ENCODE measurements at places on chromosomes 7 and 10.

GRCh38 chr10:132453470-132453861 lies 56.5 kb downstream of the PWWP2B start:
- DNase-seq: no peak

GRCh38 chr7:125033506-125033905 lies 103.9 kb upstream of the POT1 start:
- peak; percentile 11 for DNase-seq

GRCh38 chr7:135942614-135943013 lies 34.5 kb downstream of the MTPN start:
- DNase-seq: no peak

DNA sequence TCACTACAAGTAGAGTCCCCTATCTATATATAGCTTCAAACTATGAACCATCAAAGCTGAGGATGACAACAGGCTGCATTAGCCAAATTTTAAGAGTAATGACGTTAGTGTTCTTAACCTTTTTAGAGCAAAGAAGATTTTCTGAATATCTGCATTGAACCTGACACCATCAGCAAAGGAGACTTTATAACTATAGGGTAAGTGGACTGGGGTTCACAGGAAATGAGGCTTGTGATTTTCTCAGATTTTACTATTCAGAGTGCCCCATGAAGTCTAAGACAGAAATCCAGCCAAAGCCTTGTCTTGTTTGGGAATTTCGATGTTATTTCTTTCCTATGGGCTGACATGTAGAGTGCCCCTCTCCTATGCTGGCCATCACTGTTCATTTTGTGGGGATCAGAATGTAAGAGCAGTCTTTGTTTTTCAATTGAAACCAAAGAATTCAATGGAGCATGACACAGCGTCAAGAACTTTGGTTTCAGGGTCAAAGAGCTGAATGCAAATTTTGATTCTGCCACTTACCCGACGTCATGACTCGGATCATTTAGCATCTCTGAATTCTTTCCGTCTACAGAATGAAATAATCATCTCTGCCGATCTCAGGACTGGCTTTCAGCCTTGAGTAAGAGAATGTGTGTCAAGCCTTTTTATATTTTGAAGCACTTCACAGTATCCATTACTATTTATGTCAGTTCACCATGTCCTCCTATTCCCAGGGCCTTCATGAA lies 52.7 kb downstream of the DENND11 start:
- DNase-seq: no peak

GRCh38 chr7:36763132-36763816 lies 39.0 kb upstream of the AOAH start:
- DNase-seq: no peak

GRCh38 chr7:142478479-142479220 lies 220.8 kb upstream of the PRSS58 start:
- no peak for DNase-seq

GRCh38 chr7:5367661-5368060 lies 56.0 kb downstream of the TNRC18 start:
- no peak for DNase-seq

DNA sequence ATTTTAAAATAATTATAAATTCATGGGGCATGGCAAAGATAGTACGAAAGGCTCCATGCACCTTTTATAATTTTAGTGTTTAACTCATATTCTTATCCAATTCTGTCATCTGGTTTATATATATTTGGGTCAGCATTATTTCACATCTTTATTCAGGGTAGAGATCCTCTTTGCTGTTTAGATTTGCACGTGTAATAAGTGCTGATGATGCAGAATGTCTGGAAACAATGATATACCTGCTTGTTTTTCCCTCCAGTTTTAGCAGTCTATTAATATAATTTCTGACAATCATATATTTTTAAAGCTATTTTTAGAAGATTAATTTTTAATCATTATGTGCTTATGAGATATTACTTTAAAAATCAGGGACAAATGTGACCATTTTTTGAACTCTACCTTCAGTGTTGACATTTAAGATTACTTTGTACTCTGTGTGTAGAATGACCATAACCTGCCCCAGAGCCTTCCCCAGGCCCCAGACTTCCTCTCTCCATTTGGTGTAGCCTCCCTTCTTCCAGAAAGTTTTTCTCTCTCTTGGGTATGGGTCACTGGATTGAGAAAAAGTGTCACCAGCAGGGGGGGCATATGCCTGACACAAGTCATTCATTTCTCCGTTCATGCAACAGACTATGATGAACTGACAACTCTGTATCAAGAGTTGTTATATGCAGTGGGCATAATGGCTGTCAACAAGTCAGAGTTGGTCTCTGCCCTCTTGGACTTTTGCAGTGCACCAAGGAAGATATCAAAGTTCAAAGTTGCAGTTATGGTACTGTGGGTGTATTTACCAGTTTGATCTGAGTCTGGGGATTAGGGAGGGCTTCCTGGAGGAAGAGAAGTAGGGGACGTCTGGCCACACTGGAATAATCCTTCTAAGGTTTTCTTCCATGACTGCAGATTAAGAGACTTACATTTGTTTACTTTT lies 192.6 kb upstream of the CCDC6 start:
- DNase-seq: no peak

DNA sequence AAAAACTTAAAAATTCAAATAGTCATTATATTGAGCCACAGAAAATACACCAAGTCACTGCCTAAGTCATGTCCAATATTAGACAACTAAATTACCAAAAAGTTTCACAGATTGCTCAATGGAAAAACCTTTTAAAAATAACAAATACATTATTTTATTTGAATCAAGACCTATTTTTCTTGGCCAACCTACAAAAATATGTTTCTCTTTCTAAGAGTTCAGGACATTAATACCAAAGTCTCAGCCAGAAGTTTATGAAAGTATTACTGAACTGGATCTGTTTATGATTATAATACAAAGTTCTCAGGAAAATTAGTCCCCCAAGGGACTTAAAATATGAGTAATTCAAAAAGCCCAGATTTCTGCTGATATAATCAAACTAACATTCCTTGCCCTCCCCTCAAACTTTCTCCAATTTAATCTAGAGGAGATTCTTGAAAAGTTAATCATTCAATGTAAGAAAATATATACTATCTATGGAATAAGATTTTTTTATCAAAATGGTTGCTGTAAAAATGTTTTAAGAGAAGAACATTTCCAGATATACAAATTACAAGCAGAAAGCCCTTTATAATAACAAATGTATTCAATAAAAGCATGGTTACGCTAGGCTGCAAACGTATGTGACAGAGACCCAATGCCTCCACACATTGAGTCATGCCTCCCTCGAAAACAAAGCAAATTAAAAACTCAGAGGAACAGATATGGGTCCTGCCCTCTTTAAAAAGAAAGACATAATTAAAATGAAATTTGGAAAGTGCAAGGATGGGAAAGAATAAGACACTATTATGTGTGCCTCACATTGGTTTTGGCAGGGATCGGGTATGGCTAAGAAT lies 381.6 kb downstream of the PARD3 start:
- DNase-seq: no peak

GRCh38 chr10:109457302-109457638 lies 466.0 kb downstream of the XPNPEP1 start:
- DNase-seq: no peak

- DNase-seq: no peak
These were observed 383.8 kb upstream of the SORCS1 start for GRCh38 chr10:107548301-107548700.

DNA sequence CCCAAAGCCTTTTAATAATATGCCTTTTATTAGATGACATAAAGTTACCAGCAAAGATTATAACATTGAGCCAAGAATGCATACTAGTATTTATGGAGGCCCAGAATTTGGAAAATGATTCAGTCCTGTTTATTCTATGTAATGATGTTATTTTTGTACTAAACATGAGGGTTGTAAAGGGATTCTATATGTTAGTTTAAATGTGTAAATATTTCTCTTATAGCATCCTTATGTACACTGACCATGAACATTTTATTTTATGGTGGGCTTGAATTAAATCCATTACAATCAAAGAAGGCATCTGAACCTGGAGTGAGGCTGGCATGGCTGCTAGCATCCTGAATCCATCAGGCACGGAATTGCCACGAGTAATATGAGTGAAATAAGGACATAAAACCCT lies 80.2 kb downstream of the RAB18 start:
- no peak for DNase-seq

- no peak for DNase-seq
These were observed 7.2 kb upstream of the CHCHD1 start for GRCh38 chr10:73774637-73775036.

GRCh38 chr7:77188731-77189437 lies 10.7 kb downstream of the FGL2 start:
- no peak for DNase-seq

- DNase-seq: no peak
These were observed 55.9 kb upstream of the MXI1 start for GRCh38 chr10:110151467-110151866.

GRCh38 chr7:140176122-140176701 lies 571 bp downstream of the KDM7A start:
- DNase-seq: no peak

- DNase-seq: peak; percentile 88
These were observed 1314.2 kb upstream of the LRRTM3 start for GRCh38 chr10:65611592-65611991.

- DNase-seq: no peak
These were observed 48.8 kb downstream of the ARHGAP22 start for GRCh38 chr10:48556065-48556464.

DNA sequence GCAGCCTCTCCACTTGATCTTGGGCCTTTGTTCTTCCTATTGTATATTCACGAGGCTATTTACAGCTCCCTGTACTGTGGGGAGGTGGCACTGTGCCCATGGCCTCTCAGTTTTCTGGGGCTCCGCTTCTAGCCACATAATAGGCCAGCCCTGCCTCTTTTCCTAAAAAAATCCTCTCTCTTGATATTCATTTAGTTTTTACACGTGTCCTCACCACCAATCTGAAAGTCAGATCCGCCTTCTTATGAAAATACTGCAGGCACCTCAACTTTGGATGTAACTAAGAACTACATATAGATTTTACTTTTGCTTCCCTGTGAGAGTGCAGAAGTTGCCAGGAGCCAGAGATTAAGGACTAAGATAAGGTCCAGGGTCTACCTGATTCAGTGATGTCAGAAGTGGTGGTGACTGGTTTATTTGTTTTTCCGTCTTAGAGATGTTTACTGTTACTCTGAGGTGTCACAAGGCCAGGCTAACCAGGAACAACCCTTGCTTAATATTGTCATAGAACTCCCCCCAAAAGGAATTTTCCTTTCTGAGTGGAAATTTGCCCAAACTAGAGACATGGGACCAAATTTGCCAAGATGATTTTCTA lies 7.8 kb downstream of the BAMBI start:
- DNase-seq: no peak

DNA sequence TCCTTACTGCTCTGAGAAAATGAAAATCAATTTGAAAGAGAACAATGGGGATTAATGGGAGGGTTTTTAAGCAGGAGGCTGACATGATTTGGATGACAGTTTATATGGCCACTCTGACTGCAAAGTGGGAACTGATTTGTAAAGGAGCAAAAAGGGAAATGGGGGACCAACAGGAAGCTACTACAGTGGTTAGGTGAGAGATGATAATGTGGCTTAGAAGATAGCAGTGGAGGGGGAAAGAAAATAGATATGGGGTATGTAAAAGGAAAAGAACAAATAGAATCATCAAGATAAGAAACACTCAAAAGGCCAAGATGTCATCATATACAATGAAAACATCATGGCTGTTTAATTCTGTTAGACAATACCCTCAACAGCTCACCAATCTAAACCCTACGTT lies 177.5 kb downstream of the ANK3 start:
- DNase-seq: no peak

GRCh38 chr10:110959379-110960332 lies 40.3 kb downstream of the SHOC2 start:
- DNase-seq: no peak

DNA sequence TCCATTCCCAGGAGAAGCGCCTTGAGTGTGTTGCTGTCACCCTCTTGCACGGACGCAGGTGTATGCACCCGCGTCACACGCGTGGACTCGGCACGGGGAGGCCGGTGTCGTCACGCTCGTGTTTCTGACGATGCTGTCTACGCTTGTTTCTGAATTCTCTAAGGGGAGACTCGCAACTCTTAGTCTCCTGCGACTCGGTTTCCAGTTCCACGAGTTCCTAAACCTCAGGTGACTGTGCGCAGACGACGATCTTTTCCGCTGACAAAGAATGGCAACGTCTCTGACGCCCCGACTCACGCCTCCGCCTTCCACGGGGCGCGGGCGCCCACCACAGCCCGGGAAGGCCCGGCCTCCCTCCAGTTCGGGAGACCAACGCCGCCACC lies 579 bp downstream of the IDI1 start:
- no peak for DNase-seq

GRCh38 chr7:5582532-5582935 lies 158.9 kb upstream of the TNRC18 start:
- no peak for DNase-seq

- DNase-seq: no peak
These were observed 257.7 kb downstream of the BAMBI start for GRCh38 chr10:28935061-28935460.

- DNase-seq: no peak
These were observed 42.2 kb downstream of the ACSM6 start for GRCh38 chr10:95236068-95236903.

GRCh38 chr10:26441491-26442214 lies 3.5 kb downstream of the APBB1IP start:
- no peak for DNase-seq

- no peak for DNase-seq
These were observed 5.4 kb downstream of the INMT start for GRCh38 chr7:30757342-30757692.

GRCh38 chr10:519716-520401 lies 169.6 kb downstream of the DIP2C start:
- no peak for DNase-seq

DNA sequence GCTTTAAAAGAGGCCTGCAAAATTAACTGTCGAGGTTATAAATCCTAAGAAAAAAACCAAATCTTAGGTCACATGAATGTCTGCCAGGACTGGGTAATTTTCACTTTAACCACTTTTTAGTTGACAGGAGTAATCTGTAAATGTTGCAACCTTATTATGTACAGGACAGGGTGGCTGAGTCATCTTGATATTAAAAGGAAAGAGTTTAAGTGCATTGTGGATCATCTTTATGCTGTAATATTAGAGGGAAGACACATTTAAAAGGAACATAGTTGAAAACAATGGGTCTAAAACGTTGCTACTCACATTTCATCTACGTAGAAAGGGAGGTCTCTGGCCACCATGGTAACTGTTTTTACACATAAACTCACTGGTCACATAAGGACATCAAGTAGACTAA lies 115.5 kb downstream of the LSMEM1 start:
- no peak for DNase-seq

DNA sequence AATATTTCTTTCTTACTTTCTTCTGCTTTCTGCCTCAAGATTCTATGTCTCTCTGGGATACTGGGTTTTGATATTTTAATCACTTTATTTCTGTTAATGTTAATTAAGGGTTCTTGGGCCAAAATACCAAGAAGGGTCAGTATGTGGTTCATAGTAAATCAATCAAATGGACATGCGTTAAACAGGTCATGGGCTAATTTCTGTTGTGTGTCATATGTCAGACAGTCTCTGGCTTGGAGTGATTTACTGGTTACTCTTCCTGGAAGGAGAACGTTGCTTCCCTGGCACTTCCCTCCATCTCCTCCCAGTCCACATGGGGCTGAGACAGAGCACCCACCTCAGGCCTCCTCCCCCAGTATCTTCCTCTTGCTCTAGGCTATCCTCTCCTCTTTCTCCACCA lies 489.1 kb downstream of the SUGCT start:
- no peak for DNase-seq
